ENCODE measurements at places on chromosomes 16 and 17.

DNA sequence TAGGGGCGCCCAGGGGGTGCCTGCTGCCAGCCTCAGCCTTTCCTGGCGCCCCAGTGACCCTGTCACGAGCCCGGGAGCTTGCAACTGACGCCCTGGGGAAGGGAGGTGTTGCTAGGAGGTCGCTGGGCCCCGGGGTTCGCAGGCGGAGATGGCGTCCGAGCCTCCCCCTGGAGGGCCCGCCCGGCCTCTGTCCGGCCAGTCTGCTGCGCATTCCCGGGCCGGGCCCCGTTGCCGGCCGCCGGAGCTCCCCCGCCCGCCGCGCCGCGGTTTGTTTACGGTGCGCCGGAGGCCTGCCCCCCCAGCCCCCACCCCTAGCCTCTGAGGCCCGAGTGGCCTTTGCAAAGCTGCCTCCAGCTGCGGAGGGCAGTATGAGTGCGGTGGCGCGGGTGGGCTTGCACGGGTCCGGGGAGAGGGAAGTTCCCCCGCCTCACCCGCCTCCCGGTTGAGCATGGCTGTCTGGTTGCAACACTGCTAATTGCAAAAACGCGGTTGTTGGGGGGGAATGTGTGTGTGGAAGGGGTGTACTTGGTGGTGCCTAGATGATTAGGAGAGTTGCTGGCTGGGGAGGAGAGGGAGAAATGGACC is 514 bp downstream of the THRA start:
- DNase-seq = no peak

DNA sequence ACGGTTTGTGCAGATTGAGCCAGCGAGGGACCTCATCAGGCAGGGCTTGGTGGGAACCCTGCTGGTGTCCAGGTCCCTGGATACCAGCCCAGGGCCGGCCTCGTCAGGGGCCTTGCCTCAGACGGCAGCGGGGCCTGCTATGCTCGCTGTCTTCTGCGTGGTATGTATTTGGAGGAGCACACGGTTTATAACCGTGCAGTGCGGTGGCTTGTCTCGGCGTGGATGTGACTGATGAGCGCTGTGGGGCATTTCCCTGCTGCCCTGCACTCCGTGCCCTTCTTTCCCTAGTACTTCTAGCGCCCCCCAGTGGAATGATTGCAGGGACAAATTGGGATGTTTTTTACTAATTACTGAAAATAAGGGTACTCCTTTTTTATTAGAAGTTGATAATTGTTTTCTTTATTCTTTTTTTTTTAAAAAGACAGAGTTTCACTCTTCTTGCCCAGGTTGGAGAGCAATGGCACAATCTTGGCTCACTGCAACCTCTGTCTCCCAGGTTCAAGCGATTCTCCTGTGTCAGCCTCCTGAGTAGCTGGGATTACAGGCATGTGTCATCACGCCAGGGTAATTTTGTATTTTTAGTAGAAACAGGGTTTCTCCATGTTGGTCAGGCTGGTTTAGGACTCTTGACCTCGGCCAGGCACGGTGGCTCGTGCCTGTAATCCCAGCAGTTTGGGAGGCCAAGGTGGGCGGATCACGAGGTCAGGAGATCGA is 15.3 kb downstream of the TBCD start:
- DNase-seq = no peak

DNA sequence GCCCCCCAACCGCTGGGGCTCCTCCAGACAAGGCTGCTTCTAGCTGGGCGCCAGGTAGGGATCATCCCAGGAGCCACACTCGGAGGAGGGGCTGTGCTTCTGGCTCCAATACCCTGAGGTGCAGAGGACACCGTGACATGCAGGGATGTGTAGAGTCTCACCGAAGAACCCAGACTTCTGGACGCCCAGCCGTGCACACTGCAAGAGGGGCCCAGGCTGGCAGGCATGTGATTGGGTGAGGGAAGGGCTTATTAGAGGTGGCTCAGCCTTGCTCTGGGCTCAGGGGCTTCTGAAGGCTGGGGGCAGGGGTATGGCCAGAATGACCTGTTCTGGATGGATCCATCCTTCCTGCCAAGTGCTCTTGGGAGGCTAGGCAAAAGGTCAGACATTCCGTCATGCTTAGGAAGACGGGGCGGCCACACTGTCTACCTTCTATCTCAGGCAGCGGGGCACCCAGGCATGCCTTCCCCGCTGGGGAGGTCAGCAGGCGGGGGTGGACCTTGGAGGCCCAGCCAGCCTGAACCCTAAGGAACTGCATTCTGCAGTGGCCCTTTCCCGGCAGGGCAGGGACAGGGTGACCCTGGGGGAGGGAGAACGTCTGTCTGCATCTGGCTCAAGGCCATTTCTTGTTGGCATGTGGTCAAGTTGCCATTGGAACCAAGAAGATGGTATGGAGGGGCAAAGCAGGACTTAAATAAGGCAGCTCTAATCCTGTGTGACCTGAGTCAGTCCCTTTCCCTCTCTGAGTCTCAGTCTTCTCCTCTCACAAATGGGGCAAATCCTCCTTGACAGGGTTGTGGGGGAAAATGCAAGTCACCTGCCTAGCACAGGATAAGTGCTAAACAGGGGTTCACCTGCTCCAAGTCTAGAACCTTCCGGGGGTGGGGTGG is 5.8 kb upstream of the ADGRG1 start:
- DNase-seq = no peak

DNA sequence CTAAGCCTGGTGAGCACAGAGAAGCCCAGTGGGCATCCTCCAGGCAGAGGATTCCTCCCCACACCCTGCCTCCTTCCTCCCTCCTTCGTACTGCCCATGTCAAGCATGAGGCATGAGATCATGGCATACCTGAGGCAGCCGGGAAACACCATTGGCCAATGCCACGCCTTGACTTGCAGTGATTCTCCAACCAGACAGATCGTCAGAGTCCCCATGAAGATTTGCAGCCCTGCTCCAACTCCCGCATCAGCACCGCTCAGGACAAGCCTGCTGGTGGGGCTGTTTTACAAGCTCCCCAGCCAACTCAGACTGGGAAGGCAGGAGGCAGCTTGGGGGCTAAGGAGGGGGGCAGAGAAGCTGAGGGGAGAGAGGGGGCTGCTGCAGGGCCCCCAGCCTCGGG is 2.9 kb upstream of the KRT16 start:
- no peak for DNase-seq

- no peak for DNase-seq
Observed at GRCh38 chr17:66826856-66827255, 8.1 kb upstream of the CACNG5 start.

DNA sequence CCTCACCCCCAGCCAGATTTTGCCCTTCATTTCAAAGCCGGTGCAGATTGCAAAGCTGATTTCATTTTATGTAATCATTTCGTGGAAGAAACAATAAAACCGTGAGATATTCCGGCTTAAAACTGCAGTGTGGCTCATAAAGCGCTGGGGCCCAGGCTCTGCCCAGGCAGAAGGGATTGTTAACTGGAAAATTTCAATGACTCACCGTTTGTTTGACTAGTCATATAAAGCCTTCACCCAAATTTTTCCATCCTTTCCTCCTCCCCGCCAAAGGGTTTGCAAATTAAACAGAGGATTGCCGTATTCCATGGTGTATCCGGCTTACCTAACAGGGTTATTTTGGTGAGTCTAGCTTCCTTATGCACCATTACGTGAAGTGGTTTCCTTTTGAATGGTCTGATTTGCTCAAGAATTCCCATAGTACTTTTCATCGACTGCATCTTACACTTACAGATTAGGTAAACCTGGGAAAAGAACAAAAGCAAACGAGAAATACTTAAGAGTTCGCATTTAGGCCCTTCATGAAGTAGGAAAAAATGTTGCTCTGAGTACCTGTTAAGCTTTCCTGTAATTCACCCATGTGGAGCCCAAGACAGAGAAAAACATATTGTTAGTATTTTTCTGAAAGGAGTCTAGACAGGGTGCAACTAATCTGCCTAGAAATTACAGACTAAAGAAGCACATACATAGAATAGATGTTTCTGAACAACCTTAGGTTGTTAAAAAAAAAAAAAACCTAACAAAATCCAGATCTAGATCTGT is 949 bp upstream of the GSPT1 start:
- no peak for DNase-seq

DNA sequence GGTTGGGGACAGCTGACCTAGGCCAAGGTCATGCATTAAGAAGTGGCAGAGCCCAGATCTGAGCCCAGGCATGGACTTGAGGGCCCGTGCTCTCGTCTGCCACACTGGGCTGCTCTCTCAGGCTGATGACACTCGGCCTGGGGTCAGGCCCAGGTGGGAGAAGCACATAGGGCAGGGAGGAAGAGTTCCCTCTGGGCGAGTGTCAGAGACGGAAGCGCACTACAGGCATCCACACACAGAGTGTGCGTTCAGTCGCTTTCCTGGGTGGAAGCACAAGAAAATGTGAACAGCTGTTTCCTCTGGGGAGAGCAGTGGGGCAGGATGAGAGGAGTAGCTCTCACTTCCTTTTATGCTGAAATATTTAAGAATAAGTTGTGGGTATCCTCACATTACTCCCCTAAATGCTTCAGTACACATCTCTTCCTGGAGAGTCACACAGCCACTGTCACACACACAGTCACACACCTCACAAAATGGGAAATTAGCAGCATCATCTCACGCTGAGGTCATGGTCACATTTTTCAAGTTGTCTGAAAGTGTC is 59.7 kb downstream of the B9D1 start:
- DNase-seq = no peak

GRCh38 chr17:48439875-48440505 is 10.0 kb upstream of the SKAP1 start:
- DNase-seq = no peak

DNA sequence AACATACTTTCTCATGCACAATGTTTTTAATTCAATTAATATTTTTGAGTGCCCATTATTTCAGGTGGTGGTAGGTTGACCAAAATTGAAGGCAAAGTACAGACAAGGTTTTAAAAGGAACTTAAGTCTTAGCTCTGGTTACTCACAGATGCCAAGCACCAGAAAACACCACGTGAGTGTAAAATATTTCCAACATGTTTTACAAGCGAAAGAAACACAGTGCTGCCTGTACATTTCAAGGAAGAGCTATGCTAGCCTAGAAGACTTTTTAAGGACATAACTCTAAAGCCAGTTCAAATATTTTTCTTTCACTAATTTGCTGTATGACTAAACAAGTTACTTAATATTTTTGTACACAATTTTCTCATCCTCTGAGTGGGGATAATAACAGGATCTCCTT is 736.4 kb upstream of the GOT2 start:
- DNase-seq = no peak

GRCh38 chr16:83953796-83954576 is 946 bp downstream of the OSGIN1 start:
- DNase-seq = no peak

GRCh38 chr17:2792366-2793169 is 3.7 kb upstream of the RAP1GAP2 start:
- DNase-seq = peak; percentile 51

GRCh38 chr17:4482338-4483011 is 16.2 kb upstream of the SPNS2 start:
- DNase-seq = no peak

DNA sequence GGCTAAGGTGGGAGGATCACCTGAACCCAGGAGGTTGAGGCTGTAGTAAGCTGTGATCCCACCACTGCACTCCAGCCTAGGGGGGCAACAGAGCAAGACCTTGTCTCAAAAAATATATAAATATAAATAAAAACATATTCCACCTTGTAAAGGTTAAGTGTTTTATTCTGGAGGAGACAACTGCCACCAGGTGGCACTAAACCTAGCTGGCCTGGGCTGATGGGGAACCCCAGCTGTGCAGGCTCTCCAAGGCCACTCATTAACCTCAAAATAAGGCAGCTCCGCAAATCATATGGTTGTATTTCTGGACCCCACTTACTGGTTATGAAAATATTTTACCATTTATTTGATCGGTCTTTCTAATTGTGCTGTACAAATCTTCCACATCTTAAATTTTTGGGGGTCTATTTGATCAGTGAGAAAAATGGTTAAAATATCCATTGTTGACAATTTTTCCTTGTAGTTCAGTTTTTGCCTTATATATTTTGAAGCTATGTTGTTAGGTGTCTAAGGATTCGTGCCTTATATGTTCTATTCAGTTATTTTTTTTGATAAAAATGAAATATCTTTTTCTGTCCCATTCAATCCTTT is 8.5 kb upstream of the ICAM2 start:
- peak; percentile 55 for DNase-seq

DNA sequence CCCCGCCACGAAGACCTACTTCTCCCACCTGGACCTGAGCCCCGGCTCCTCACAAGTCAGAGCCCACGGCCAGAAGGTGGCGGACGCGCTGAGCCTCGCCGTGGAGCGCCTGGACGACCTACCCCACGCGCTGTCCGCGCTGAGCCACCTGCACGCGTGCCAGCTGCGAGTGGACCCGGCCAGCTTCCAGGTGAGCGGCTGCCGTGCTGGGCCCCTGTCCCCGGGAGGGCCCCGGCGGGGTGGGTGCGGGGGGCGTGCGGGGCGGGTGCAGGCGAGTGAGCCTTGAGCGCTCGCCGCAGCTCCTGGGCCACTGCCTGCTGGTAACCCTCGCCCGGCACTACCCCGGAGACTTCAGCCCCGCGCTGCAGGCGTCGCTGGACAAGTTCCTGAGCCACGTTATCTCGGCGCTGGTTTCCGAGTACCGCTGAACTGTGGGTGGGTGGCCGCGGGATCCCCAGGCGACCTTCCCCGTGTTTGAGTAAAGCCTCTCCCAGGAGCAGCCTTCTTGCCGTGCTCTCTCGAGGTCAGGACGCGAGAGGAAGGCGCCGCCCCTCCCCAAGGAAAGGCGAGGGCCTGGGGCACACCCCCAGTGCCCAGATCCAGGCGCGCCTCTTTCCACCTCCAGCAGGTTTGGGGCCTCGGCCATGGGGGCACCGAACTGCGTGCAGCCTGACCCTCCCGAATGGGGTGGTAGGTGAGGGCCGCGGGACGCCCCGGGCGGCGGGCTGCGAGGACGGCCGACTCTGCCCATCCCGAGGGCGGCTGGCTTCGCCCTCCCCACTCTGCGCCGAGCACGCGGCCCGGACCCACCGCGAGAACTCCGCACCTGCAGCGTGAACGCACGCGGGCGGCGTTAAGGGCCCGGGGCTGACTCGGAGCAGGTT is 664 bp downstream of the HBQ1 start:
- peak; percentile 66 for DNase-seq

DNA sequence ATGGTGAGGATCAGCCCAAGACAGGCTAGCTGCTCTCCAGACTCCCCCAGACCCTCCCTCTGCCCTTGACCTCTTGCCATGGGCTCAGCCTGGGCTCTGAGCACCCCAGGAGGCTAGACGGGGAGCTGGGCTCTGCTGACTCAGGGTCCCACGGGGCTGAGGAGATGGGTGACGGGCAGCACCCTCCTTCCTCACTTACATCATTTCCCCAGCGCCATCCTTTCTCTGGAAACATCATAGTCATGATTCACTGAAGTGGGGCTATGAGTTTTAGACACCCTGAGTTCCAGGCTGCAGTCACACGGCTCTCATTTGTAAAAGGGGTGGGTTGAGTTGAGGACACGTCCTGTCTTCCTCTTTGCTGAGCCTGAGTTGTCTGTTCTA is 3.0 kb upstream of the ITGAX start:
- no peak for DNase-seq

GRCh38 chr17:50143461-50144176 is 6.9 kb downstream of the PPP1R9B start:
- DNase-seq = no peak

Measured in stimulated activated CD8-positive, alpha-beta memory T cell treated with anti-CD3 and anti-CD28 coated beads, Interleukin-2, amount 100 ng/mL, for 1 hour (primary cell).